ENCODE measurements at places on chromosomes 5 and 9. TPM values are rescaled to one million over a fixed set of nuclear protein-coding genes. Genes with fewer than 3 reads are reported as not detected.

The AMBP gene
- total RNA-seq = not detected

The PCDHGB3 gene
- total RNA-seq = 0.76 TPM

The POLK gene
- total RNA-seq = 30.4 TPM

The GABRA1 gene
- total RNA-seq = not detected

The FCN2 gene
- not detected for total RNA-seq

The DMAC1 gene
- 38.0 TPM for total RNA-seq

The FOXD4L3 gene
- total RNA-seq = 0.32 TPM

The MEIKIN gene
- total RNA-seq = 6.2 TPM

The SPIN1 gene
- 34.1 TPM for total RNA-seq

The C7 gene
- not detected for total RNA-seq

The PRDM9 gene
- total RNA-seq = not detected

The TRIM14 gene
- total RNA-seq = 86.2 TPM

The HSD17B3 gene
- total RNA-seq = 2.1 TPM

The OR2V2 gene
- total RNA-seq = not detected

Data from CD4-positive, alpha-beta memory T cell (primary cell).